NCI-H460 (cell line): ENCODE measurements at places on chromosomes 1 and 21.

DNA sequence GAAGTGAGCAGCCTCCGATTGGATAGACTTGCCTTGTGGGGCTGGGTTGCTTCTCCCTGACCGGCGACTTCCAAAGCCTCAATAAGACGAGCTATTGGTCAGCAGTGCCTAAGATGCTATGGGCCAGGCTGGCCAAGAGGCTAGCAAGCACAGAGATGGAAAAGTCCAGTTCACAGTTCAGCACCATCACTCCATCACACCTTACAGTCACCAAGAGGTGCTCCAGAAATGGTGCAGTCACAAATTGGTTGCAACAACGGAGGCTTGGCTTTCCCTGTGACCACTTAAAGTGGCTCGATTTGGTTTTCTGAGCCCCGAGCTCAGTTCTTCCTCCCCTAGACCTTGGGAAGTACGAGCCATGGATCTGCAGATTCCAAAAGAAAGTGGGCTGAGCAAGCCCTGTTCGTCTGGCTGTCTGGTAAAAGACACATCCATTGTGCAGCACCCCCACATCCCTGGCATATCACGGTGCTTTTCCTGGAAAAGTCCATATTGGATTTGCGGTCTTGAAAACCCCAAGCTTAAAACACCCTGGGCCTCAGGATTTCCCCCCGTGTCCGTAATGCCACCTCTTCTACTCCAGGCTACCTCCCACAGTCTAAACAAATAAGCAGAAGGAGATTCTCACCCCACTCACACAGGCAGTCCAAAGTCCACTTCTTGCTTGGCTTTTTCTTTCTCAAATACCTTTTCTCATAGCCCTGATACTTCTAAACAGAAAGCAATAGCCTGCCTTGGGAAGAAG lies 1.3 kb downstream of the SLAMF1 start:
- DNase-seq, result no peak

DNA sequence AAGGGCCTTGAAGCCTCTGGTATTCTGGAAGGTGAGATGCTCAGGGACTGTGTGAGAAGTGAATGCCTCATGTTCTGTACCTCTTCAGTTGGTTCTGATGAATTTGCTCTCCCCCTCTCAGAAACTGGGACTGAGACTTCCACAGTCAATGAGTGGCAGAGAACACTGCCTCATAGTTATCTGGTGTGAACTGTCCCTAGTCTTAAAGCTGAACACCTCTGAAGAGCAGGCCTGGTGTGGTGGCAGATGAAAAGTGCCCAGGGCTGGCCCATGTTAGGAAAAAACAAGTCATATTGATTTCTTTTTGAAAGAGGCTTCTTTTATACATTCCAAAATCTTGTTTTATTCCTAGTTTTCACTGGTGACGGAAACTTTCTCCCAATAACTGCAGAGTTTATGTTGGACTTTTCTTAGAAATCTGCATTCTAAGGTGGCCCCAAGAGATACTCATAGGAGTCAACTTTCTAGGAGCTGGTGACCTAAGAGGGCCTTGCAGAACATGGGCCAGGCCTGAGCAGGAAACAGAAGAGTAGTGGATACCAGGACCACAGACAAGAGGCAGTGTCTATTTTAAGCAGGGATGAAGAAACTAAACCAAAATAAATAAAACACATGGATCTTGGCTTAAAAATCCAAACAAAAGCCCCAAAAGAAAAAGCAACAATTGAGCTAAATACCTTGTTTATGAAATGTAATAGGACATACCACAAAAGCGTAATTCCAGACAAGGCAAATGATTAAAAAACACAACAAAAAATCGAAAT lies 19.5 kb downstream of the DUSP10 start:
- DNase-seq, result no peak

DNA sequence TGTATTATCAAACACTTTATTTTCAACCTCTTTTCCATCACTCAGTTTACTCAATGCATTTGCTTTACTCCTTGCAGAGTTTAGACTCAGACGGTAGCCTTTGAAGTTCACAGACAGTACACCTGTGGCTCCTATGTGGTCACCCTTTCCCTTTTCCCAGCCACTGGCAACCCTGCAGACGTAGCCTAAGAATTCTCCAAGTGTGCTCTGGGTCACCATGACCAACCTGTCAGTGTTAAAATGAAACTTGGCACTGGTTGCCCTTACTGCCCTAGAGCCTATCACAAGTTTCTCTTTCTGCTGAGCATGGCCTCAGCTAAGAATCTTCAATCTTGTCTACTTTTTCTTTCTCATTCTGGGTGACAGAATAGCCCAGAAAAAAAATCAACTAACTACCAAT lies 25.5 kb upstream of the DNAH14 start:
- no peak for DNase-seq

GRCh38 chr1:150971583-150972416 lies 2.8 kb downstream of the CERS2 start:
- DNase-seq, result no peak

- DNase-seq, result no peak
Measured at GRCh38 chr1:66346057-66346795, 187.7 kb upstream of the SGIP1 start.
